ENCODE measurements at places on chromosomes 1 and 21.

DNA sequence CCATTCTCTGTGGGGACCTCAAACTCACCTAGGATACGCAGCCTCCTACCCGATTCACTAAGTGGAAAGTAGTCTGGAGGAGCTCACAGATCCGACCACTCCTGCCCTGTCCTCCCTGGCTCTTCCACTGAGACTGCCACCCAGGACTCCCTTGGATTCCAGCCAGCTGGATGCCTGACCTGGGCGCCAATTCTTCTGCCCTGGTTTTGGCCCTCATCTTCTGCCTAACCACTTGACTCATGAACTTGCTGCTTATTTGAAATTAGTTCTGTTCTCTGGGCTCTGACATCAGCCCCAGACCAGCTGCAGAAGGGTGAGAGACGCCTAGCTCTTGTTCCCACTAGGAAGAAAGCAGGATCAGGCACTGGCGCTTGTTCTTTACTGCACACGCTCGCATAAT, 48.9 kb downstream of the SLC35D1 start:
- DNase-seq: no peak

DNA sequence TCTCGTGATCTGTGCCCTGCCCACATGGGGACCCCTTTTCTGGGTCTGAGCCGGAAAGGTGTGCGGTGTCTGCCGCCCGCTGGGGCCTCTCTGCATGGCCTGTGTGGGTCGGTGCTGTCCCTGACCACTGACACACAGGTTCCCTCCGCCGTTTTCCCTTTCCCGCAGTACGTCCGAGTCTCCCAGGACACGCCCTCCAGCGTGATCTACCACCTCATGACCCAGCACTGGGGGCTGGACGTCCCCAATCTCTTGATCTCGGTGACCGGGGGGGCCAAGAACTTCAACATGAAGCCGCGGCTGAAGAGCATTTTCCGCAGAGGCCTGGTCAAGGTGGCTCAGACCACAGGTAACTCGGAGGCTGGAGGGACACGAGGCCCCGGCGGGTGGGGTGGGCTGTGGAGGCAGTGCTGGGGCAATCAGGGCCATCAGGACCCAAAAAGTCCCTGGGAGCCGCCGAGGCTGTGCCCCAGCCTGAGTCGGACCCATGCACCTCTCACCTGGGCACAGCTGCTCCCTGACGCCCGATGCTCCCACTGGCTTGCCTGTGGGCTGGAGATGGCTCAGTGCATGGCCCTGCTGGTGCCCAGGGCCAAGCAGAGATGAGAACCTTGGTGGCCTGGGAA, 13.3 kb downstream of the TRPM2 start:
- DNase-seq: no peak

DNA sequence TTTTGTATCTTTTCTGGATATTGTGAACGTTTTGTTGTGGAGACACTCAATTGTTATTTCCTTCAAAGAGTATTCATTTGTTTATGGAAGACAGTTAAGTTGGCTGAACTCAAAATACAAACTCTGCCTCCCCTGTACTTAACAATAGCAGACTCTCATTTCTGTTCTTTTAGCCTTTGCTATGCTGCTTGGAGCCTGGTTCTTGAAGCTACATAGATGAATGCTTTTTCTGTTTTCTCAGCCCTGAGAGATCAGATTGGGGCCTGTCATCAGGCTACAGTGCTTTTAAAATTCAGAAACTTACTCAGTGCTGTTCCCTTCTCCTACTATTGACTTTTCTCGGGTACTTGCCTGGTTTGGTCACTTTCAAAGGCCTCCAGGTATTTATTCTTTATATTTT, 215.7 kb upstream of the LYPLAL1 start:
- no peak for DNase-seq

- no peak for DNase-seq
Measured at GRCh38 chr1:81681601-81682266, 119.0 kb upstream of the ADGRL2 start.

DNA sequence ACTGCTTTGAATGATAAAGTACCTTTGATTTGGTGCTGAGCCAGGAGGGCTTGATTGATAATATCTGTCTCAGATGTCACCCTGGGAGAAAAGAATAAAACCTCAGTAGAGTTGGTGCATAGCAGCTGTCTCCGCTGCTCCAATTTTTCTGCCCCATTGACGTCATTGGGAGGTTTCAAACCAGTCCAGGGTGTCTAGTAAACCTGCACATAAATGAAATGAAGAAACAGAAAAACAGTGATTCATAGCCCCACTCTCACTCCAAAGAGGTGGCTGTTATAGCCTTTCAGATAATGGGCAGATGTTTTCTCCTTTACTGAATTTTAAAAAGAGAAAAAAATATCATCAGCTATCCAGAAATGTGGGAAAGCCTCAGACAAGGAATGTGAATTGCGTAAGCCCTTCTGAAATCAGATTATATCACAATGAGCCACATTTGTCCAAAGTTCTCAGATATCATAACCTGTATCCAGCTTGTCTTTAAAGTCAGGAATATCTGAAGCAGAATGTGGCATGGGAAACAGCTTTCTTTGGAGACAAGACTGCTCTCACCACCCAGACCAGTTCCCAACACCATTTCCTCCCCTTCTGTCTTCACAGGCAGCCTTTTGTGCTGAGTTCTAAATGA, 351.3 kb upstream of the SGIP1 start:
- DNase-seq: no peak

DNA sequence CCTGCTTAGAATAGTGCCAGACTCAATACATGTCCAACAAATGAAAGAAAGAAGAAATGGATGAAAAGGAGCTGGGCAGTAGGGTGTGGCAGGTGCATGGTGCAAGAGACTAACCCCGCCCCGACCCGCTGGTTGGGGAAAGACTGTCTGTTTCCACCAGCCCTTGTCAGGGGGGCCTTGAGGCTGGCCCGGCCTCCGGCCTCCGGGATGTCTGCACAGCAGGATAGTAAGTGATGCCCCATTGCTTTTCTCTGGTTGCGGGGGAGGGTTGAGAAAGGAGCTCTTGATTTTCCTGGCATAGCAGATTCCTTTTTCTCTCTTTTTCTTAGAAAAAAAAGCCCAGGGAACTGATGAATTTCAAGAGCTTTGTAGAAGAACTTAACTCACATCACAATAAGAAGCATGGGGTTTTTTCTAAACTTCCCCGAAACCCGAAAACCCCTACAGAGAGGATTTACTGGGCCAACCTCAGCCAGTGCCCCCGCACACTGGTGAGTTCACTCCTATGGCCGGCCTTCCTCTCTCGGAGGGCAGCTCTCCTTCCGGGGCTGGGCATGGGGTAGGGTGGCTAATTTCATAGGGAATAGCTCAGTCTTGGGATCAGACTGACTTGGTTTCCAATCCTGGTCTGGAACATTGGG, 12.5 kb upstream of the TTC22 start:
- DNase-seq: no peak

DNA sequence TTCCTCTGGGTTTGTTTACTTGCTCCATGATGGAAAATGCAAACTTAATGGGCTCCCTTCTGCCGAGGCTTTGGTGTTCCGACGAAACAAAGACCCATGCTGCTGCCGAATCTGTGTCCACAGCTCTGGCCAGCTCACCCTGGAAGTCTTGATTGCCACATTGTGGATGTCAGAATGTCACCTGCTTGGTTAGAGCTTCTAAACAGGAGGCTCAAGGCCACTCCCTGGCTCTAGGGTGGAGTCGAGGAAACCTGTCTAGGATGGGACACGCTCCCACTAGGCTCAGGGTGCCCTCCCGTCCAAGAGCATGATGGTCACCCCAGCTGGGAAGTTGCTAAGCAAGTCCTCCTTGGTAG, 279.3 kb upstream of the VAMP3 start:
- DNase-seq: no peak

DNA sequence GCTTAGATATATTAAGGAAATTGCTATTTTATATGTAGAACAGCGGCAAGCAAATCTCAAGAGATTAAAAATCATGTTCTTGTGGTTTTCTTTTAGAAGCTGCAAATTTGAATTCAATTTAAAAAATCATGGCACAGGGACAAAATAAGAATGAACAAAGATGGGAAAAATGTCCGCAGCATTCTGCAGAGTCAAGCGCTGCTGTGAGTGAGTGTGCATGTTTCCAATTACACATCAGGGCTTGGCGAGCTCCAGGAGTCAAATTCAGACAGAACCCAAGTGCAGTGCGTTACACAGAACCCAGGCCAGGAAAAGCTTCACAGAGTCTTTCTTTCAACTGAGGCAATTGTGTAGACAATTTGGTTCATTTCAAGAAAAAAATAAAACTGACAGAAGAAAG, 33.3 kb upstream of the ERG start:
- DNase-seq: no peak
